ENCODE measurements at places on chromosomes 12 and 14.

DNA sequence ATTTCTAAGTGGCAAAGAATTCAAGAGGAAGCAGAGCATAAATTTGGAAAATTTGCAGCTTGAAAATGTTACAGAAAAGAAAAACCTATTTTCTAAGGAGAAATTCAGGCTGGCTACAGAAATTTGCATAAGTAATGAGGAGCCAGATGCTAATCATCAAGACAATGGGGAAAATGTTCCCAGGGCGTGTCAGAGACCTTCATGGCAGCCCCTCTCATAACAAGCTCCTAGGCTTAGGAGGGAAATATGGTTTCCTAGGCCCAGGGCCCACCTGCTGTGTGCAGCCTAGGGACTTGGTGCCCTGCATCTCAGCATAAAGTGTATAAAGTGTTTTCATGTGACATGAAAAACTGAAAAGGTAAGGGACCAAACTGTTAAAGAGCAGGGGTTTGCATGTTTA, 1796.3 kb upstream of the FLRT2 start:
- DNase-seq, result no peak

DNA sequence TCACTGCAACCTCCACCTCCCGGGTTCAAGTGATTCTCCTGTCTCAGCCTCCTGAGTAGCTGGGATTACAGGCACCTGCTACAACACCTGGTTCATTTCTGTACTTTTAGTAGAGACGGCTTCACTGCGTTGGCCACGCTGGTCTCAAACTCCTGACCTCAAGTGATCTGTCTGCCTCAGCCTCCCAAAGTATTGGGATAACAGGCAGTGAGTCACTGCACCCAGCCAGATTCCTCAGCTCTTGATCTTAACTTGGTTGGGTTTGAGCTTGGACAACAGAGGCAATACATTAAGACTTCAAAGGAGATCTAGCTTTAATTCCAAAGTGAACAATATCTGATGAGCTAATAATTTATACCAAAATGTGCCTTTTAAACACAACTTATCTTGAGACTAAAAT, 5.6 kb downstream of the DAZAP2 start:
- no peak for DNase-seq

GRCh38 chr14:95829321-95829720, 47.3 kb upstream of the TUNAR start:
- no peak for DNase-seq

DNA sequence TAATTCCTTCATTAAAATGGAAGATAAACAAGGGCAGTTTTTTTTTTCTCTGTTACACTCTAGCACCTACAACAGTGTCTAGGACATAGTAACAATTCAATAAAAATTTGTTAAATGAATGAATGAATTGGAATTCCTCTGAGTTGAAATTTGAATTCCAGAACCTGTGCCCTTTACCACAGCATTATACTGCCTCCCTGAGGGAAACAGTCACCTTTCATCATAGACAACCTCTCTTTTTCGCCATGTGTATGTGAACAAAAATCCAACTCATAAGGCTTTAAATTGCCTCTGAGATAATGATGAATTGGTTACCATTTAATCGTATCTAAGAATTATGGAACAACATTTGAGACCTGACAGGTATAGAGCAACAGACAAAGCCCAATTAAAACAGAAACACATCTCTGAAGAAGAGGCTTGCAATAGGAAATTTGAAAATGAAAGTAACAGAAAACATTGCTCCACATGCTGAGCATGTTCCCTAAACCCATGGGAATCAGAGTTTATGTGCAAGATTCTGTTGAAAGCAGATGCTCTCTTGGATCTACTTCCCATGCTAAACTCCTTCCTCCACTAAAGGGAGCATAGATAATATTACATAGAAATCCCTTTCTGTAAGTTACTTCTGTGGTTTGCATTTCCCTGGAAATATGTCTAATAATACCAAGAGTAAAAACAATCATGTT, 657.8 kb downstream of the GALC start:
- no peak for DNase-seq

DNA sequence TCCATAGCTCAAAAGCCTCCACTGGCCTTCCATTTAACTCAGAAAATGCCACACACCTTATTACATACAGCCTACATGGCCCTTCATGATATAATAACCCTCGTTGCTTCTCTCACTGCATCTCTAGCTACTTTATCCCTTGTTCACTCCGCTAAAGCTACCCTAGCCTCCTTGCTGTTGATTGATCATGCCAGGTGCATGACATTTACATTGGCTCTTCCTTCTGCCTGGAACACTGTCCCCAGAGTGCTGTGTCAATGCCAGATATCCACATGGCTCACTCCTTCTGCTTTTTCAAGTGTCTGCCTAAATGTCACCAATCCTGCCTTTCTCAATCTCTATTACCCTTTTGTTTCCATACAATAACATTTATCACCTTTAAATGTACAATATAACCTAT, 58.3 kb downstream of the CAND1 start:
- DNase-seq, result no peak

- DNase-seq, result no peak
Observed at GRCh38 chr12:89529738-89530137, 3.9 kb upstream of the POC1B start.

DNA sequence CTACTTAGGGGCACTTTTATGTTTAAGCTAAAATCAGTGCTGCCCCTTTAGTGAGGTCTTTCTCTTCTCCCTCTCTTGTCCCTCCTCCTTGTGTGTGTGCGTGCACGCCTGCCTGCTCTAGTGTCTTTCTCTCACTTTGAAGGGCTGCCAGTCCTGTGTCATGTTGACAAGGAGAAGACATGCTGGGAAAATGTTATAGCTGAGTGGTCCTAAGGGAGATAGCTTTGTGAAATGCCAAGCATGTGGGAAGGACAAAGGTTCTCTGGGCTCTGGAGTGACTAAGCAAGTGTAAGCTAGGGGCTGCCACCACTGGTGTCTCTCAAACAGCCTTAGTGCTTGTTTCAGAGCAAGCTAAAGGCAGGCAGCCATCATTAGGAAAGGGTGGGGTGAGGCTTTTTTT, 108.4 kb downstream of the EMP1 start:
- no peak for DNase-seq

GRCh38 chr14:34098045-34098984, 147.4 kb upstream of the EGLN3 start:
- DNase-seq, result no peak

DNA sequence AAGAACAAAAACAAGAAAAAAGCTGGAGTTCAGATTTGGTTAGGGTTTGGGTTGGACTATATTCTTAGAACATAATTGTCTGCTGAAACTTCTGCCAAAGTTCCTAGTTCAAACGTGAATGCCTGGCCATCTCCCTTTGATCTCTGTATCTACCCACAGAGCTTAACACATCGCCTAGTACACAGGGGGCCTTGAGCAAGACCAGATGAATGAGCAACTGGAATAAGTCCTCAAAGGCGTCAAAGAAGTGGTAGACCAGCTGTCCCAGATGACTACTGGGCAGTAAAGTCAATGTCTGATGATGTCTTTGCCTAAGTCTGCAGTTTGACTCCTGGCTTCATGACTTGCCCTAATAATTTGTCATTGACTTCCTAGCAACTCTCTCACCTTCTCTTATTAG, 13.9 kb upstream of the STAB2 start:
- DNase-seq, result no peak

DNA sequence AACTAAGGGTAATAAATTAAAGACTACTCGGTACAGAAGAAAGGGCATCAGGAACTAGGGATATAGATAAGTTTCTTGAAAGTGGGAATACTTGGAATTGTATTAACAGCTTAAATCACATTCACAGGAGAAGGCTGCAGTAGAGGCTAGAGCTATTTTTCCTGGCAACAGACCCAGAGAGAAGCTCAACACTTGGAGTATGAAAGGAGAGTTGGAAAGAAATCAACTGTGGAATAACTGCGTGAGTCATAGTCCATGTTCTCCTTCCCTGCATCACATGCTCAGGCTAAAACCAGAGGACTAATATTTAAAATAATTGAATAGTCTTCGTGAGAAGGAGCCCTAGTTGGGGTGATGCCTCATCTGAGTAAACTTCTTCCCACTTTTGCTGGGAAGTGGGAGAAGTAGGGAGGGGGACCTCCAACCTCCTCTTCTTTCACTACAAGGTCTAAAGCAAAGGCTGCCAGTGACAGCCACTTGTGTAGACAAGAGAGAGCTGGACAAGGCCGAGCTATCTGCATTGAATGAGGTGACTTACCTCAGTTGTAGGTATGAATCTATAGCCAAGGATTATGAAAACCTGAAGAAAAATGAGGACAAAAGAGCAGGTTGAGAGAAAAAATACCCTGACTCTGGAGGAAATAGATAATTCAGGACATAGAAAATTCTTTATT, 32.7 kb downstream of the DYRK2 start:
- DNase-seq, result no peak

DNA sequence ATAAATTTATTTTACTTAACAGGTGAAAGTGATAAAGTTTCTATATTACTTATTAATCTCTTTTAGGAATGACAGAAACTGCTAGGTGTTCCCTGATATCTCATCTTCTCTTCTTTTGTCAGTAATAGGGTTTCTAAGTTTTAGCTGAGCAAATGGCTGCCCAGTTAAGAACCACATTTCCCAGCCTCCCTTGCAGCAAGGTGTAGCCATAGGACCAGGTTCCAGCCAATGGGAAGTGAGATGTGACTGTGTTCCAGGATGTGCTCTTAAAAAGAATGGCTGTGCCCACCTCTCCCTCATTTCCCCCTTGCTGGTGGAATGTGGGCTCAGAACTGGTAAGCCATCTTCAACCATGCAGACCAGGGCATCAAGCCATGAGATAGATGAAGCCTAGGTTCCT, 165.6 kb downstream of the HELB start:
- no peak for DNase-seq

DNA sequence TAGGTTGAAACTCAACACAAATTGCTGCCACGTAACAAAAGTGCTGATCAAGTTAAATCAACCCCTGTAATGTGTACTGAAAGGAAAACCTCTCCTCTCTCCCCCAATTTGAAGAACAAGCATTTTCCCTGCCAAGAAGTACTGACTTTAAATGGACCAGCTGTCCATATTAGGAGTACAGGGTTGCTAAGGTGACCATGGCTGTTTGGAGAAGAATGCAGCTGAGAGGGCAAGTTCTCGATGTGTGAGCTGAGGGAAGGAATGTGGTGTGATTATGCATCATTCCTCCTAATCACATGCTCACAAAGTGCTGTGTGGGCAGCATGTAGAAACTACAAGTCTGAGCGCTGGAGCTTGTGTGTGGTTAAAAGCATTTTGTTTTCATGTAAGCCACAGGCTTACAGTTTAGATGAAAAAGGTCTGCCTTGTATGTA, 50.9 kb upstream of the CCT2 start:
- DNase-seq, result no peak

- no peak for DNase-seq
Observed at GRCh38 chr14:64800000-64800399, 79.7 kb downstream of the SPTB start.

GRCh38 chr12:90274407-90274806, 565.8 kb upstream of the ATP2B1 start:
- DNase-seq, result no peak

DNA sequence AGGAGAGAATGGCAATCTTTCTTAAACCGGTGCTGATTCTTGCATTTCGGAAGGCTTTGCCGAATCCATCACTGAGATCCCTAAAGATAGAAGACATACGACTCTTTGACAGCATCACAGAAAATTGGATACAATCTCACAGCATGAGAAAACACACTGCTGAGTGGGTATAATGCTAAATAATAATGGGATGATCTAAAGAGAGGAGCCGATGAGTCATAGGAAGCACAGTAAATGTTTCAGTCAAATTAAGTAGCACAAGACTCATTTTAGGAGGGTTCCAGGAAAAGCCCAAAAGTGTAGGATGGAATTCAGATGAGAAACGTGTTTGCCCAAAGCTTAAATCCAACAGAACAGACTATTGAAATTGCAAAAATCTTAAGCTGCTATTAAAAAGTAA, 81.7 kb downstream of the CPNE8 start:
- DNase-seq, result no peak

DNA sequence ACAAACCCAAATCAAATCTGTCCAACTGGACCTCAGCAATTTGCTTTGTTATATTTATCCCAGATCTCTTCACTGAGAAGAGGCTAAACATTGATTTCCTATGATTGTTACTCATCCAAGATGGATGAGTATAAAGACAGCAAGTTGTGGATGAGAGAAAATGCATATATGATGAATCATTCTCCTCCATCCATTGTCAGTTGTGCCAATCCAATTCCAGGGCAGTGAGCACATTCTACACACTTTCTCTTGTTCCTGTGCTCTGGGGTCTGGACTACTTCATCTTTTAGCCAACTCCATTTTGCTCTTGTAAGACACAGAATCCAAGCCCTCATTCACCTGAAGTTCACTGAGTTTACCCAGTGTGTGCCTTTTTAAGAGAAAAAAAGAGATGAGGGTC, 105.7 kb downstream of the GCH1 start:
- DNase-seq, result no peak

DNA sequence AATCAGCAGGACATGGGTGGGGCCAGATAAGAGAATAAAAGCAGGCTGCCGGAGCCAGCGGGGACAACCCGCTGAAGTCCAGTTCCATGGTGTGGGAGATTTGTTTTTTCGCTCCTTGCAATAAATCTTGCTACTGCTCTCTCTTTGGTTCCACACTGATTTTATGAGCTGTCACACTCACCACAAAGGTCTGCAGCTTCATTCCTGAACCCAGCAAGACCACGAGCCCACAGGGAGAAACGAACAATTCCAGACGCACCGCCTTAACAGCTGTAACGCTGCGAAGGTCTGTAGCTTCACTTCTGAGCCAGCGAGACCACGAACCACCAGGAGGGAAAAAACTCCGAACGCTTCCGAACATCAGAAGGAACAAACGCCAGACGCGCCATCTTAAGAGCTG, 2.8 kb upstream of the CNIH1 start:
- no peak for DNase-seq

DNA sequence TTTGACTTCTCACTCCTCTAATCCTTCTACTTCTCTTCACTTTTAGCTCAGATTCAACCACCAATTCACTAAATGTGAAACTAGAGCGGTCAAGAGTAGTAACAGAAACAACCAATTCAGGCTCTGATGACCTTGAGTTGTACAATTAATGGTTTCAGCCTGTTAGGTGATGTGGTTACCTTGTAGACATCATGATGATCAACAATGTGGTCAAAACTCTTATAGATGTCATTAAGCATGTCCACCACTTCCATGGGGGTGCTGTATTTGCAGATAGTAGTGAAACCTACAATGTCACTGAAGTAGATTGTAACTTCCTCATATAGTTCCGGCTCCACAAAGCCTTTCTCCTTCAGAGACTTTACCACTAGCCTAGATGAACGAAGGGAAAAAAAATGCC, 54.1 kb upstream of the PLBD1 start:
- no peak for DNase-seq

Measured in CD4-positive, alpha-beta T cell treated with Interferon gamma for 1 hour (primary cell).